ENCODE measurements at places on chromosomes 3 and 15. TPM values are rescaled to one million over a fixed set of nuclear protein-coding genes. Genes with fewer than 3 reads are reported as not detected.

GRCh38 chr3:30161375-30161774, 445.0 kb upstream of the TGFBR2 start:
- no peak for DNase-seq

- no peak for DNase-seq
These were observed 191.3 kb downstream of the XXYLT1 start for GRCh38 chr3:195079636-195080035.

DNA sequence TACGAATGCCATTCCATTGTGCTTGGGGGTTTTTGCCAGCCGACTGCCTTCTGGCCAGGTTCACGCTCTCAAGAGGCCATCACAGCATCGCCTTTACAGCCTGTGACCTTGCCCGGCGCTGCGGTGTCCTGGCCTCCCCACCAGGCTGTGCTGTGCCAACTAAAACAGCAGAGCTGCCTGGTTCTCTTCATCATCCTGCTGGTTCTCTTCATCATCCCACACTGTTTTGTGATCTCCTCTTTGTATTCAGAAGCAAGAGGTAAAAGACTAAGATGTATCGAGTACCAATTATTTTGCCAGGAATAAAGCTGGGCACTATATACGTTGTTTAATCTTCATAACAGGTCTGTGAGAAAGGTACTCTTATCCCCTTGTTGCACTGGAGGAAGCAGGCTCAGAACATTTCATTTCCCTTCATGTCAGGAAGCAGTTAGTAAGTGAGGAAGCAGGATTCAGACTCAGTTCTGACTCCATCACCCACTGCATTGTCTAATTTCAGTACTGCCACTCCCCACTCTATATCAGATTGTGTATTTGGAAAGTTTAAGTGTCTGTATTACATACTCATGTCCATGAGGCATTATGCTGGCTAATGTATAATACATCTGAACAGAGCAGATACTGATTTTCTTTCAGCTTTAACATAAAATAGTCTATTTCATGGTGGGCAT, 92.7 kb downstream of the LRRC28 start:
- DNase-seq, result peak; percentile 32

- DNase-seq, result no peak
These were observed 58.1 kb downstream of the ABHD2 start for GRCh38 chr15:89146366-89146765.

DNA sequence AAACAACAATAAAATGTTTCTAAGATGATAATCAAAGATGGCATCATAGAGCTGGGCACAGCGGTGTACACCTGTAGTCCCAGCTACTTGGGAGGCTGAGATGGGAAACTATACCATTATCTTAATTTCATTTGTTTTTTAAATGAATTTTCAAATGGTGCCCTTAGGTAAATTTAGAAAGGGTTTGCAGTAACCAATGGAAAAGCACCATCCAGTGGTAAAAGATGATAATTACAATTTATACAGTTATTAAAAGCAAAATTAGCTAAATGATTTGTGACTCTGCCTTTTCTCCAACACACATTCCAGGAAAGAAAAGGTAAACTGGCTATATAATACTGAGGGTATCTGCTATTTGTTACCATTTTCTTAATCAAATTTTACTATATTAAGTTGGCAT, 14.4 kb upstream of the ANKRD28 start:
- no peak for DNase-seq

DNA sequence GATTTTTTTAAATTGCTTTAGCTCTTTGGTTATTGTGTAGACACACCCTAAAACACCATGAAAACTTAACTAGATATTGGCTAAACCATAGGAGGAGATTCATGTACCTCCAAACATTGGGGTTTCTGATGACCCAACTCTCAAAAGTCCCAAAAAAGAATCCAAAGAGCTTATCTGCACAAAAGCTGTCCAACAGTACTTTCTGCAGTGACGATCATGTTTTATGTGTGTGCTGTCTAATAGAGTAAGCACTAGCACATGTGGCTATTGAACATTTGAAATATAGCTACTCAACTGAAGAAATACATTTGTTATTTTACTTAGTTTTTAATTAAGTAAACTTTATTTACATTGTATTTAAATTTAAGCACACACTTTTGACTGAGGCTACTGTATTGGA, 818.2 kb upstream of the LMCD1 start:
- DNase-seq, result no peak

DNA sequence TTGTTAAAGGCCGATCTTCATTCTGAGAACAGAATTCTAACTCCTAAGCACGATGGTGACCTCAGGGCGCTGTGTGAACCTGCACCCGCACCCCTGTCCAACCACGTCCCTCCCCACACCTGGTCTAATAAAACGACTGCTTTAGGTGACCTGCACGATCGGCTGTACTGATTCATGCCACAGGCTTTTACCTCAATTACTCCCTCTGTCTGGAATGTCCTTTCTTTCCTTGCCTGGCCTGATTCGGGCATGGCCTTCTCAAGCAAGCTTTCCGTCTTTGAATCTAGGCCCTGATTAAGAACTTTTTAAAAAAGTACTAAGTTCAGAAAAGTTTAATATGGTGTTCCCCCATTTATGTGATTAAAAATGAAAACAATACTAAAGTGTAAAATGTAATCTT, 842 bp upstream of the U2SURP start:
- no peak for DNase-seq

DNA sequence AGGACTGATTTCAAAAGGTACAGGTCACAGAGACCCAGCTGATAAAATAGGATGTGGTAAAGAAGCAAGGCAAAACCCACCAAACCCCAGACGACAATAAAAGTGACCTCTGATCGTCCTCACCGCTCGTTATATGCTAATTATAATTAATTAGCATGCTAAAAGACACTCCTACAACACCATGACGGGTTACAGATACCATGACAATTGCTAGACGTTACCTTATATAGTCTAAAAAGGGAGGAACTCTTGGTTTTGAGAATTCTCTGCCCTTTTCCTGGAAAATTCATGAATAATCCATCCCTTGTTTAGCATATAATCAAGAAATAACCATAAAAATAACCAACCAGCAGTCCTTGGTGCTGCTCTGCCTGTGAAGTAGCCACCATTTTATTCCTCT, 74.7 kb upstream of the MB21D2 start:
- DNase-seq, result no peak

DNA sequence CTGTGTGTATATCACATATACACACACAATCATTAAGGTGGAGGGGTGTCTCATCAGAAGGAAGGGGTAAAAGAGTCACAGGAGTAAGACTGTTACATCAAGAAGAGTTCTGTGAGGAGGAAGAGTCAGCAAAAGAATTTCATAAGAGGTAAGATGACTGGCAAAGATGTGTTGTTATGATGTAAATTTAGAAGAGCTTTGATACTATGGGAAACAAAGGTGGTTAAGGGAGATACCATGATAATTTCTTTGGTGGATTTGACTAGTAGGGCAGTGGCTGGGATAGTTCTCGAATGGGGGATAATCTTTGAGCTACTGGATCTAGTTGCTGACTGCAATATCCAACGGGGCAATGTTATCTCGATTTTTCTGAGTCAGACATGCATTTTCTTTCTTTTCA, 61.6 kb downstream of the STAG1 start:
- DNase-seq, result no peak

GRCh38 chr3:13264468-13264795, 155.7 kb downstream of the NUP210 start:
- DNase-seq, result no peak

DNA sequence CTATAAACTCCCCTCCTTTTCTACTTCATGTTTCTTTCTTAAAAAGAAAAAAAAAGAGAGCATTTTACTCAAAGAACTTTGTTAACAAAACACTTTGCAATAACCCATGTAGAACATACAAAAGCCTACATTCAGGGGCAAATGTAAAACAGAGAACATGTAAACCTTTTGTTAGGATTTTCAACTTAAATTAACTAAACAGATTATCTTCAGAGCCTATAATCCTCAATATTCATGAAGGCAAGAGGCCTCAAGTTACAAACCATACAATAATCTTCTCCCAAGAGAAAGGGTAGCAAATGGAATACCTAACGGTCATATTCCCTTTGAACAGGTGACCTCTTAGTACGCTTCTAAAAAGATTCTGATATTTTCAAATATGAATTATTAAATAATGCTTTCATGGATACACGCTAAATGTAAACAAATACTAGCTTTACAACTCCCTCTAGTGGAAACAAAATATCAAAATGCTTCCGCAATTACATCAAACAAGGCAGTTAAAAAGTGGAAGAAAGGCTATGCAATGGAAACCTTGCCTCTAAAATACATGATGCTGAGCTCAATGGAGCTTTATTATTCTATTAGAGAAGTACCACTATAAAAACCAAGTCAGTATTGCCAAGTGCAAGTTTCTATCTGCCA, 9.9 kb downstream of the CEP152 start:
- DNase-seq, result no peak

- no peak for DNase-seq
These were observed 55.6 kb upstream of the CGNL1 start for GRCh38 chr15:57320631-57321220.

GRCh38 chr3:46883054-46883829, 5.7 kb downstream of the PTH1R start:
- DNase-seq, result no peak

GRCh38 chr15:74258456-74259291, 22.5 kb downstream of the CCDC33 start:
- DNase-seq, result no peak

GRCh38 chr3:69419276-69419675, 33.4 kb upstream of the FRMD4B start:
- no peak for DNase-seq

DNA sequence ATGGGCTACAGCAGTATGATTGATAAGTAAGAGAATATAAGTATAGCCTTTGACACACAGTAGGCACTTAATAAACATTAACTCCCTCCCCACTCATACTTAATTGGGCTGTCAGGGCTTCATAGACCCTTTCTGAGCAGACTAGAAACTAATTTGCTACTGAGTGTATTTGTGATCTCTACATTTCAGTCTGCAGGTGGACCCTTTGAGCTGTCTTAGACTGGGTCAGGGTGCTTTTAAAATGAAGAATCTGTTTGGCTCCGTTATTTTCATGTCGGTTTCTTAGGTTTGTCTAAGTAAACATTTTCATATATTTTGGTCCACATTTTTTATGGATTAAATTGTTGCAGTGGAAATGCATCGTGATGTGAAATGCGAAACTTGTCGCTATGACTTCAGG, 50.3 kb upstream of the SELENOK start:
- DNase-seq, result no peak

DNA sequence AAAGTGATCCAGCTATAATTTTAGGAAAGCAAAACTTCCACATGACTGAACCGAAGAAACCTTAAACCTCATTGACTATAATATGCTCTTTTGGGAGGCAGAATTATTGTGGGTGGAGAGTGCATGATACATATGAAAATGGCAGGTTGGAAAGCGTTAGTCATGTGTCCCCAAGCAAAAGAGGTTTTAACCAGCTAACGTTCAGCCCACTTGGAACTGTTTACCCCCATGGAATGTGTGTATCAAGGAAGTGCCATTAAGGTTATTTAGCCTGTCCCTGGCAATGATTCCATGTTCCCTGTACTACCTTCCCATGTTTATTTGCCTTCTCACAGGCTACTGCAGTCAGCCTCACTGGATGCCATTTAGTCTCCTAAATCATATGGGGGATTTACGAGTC, 44.1 kb upstream of the LRRC58 start:
- DNase-seq, result no peak

- DNase-seq, result no peak
These were observed 1.2 kb downstream of the PCBP4 start for GRCh38 chr3:51966016-51966415.

- no peak for DNase-seq
These were observed 64.3 kb downstream of the NCEH1 start for GRCh38 chr3:172646439-172647015.

GRCh38 chr3:24410860-24411259, 83.8 kb downstream of the THRB start:
- no peak for DNase-seq

Gene SLCO3A1
- total RNA-seq, result 2.0 TPM

Gene ARHGEF26
- total RNA-seq, result not detected

Gene CLRN1
- not detected for total RNA-seq

Gene GABRB3
- total RNA-seq, result 0.14 TPM

Gene BAHD1
- 18.0 TPM for total RNA-seq

Gene ANKRD63
- not detected for total RNA-seq

Gene CHP1
- 32.8 TPM for total RNA-seq

Gene SKOR1
- 0.30 TPM for total RNA-seq

Gene THRB
- total RNA-seq, result not detected

Gene GNAT1
- total RNA-seq, result not detected

Gene PIERCE2
- not detected for total RNA-seq

Gene NSUN3
- 13.5 TPM for total RNA-seq

Gene SLCO2A1
- total RNA-seq, result not detected

Gene SERINC4
- 0.08 TPM for total RNA-seq

Gene SLC28A1
- total RNA-seq, result not detected

Gene AP3B2
- total RNA-seq, result 0.30 TPM

Gene OIP5
- 21.6 TPM for total RNA-seq

Gene PRR20G
- total RNA-seq, result not detected

Gene SLC38A3
- not detected for total RNA-seq

Measured in activated naive CD8-positive, alpha-beta T cell treated with anti-CD3 and anti-CD28 coated beads for 36 hours (primary cell).